ENCODE measurements at places on chromosomes 2 and 18. TPM values are rescaled to one million over a fixed set of nuclear protein-coding genes. Genes with fewer than 3 reads are reported as not detected.

The ADRA2B gene
- polyA plus RNA-seq: not detected

The STK11IP gene
- polyA plus RNA-seq: 11.3 TPM

The CD226 gene
- 23.5 TPM for polyA plus RNA-seq

The CCDC85A gene
- polyA plus RNA-seq: not detected

The COL6A3 gene
- 0.16 TPM for polyA plus RNA-seq
